ENCODE measurements at places on chromosomes 12 and 14. TPM values are rescaled to one million over a fixed set of nuclear protein-coding genes. Genes with fewer than 3 reads are reported as not detected.
A peak's percentile ranks its signal among the peaks of the same experiment; 100 is the strongest.

The LRP1-AS gene
- not detected for total RNA-seq

The RPS6KL1 gene
- total RNA-seq, result 4.3 TPM

The ASPG gene
- not detected for total RNA-seq

GRCh38 chr12:49616533-49617219 lies 6.7 kb upstream of the PRPF40B start:
- no peak for DNase-seq

DNA sequence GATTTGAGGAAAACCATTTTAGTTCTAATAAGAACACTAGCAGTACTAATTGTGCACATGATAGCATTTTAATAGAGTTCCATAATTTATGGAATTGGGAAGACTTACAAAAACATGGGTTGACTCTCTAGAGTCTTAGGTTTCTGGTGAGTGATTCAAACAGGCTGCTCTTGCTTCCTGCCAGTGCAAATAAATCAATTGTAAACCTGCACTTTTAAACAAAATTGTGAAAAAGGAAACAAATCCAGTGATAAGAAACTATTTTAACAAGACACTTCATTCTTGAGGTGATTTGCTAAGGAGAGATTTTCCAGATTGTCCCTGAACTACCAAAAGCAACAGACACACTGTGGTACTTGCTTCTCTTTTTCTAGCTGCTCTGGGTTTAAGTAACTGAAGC lies 112.2 kb downstream of the CACNA1C start:
- no peak for DNase-seq

DNA sequence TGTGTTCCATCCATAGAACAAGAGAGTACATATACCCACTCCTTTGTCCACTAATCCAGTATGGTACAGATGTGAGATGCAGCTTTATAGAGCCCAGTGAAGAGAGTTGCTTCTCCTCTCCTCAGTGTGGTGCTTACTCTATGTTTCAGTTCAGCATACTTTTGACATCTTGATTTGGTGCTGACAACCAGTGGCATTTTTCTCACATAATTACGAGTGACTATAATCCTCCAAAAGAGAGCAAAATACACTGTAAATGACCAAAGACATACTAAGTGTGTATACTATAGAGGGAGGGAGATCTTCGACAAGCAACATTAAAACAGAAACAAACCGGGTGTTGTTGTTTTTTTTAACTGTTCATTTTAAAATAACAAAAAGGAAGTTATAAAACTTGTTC lies 191.5 kb downstream of the KLHL28 start:
- no peak for DNase-seq

DNA sequence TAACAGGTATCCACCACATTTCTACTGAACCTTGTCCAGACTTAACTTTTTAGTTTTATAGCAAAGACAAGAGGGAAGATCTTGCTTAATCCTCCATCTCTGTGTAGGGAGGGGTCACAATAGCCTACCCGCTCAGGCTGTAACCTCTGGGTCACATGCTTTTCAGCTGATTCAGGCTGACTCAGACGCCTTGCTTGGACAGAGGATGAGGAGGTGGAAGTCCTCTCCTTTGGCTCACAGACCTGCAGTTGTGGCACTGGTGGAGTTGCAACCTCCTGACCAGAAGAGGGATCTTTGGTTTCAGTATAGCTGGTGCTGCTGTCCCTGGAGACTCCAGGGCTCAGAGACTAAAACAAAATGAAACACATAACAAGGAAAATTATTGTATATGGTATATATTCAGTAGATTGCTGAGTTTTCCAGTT lies 16.2 kb downstream of the ACIN1 start:
- no peak for DNase-seq

DNA sequence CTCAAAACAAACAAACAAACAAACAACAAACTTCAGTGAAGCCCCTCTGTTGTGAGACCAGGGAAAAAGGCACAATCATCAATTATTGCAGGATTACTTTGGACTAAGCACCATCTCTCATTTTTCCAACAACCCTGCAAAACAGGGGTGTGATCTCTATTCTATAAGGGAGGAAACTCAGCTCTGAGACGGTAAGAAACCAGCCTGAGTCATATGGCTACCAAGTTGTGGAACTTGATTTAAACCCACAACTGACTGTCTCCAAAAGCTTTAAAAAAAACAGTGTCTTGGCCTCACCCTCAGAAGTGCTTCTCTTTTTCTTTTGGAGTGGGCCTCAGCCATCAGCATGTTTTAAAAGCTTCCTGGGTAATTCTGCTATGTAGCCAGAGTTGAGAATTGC lies 49.8 kb downstream of the RIN3 start:
- DNase-seq, result peak; percentile 61

GRCh38 chr12:101172316-101172715 lies 37.7 kb downstream of the SLC5A8 start:
- no peak for DNase-seq

DNA sequence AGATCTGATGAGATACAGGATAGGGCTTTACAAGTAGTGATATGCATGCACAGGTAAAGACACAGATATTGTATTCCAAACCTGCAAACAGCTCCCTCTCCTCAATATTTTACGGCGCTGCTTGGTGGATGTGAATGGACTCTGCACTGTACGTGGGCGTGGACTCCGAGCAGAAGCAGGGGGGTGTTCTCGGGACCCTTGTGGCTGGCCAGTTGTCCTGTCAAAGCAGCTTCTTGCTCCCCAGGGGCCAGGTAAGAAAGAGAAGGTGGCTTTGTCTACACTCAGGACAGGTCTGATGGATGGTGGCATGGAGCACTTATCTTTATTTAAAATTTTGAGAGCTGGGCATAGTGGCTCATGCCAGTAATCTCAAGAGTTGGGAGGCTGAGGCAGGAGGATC lies 29.5 kb upstream of the CLMN start:
- no peak for DNase-seq

- no peak for DNase-seq
These were observed 7.7 kb downstream of the WSB2 start for GRCh38 chr12:118053071-118053985.

DNA sequence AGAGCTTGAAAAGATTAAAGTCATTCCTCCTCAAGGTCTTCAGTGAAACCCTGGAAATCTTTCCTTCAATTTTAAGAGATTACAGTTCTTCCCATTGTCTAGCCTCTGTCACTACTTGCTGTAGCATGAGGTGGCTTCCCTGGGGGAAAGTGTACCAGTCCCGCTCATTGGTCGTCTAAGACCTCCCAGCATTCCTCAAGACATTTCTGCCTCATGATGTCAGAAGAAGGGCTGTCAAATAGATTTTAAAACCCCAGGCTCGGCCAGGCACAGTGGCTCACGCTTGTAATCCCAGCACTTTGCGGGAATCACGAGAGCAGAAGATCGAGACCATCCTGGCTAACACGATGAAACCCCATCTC lies 46.7 kb downstream of the SMUG1 start:
- DNase-seq, result no peak

DNA sequence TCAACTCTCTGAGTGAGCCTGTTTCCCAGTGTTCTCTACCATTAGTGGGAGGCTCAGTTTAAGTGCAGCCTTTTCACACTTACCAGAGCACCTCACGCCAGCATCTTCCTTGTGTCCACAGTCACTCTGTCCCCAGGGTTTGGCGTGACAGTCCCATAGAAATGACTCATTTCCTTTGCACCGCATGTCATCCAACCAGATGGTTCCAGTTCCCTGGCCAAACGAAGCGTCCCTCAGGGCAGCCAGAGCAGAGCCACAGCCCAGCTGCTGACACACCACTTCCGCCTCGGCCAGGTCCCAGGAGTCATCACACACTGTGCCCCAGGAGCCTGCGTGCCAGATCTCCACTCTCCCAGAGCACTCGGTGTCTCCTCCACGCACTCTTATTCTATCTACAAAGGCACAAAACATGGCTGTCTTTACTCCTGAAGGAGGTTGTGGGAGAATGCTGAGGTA lies 65.4 kb downstream of the ACSM4 start:
- no peak for DNase-seq

DNA sequence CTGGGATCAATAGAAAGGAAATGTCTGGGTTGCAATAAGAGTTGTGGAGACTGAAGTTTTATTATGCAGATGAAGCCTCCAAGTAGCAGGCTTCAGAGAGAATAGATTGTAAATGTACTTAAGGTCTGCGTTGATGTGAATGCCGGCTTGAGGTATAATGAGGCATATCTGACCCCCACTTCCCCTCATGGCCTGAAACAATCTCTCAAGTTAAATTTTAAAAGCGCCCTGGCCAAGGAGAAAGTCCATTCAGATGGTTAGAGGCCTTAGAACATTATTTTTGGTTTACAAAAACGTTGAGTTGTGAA lies 28.3 kb upstream of the HIGD1C start:
- DNase-seq, result no peak

DNA sequence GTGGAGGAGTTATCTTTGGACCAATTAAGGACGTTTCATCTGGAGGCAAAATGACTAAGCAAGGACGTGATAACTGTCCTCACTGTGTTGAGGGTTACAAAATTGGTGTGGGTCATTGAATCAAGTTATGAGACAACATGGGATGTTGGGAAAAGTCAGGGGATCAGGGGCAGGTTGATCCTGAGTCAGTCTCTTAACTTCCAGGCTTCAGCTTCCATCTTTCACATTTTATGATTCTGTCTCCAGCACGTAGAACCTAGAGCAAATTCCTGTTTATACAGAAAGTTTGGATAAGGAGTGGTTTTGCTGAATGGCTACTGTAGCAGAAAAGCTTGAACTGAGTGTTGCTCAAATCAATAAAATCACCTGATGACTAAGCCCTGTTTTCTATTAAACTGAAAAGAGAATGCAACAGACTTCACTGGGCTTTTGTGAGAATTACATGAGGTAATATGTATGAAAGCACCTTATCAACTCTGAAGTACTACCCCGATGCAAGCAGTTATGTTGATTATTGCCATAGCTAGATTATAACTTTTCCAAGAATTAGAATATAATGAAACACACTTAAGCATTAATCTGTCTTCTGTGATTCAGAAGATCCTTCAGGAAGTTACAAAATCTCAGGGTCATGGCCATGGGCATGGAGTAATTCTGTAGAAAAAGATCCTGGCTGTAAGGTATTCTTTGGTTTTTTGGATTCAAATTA lies 184.8 kb downstream of the ETV6 start:
- no peak for DNase-seq

- DNase-seq, result no peak
These were observed 44.0 kb upstream of the SINHCAF start for GRCh38 chr12:31369712-31370521.

GRCh38 chr12:128594521-128594920 lies 229.2 kb downstream of the SLC15A4 start:
- DNase-seq, result no peak

DNA sequence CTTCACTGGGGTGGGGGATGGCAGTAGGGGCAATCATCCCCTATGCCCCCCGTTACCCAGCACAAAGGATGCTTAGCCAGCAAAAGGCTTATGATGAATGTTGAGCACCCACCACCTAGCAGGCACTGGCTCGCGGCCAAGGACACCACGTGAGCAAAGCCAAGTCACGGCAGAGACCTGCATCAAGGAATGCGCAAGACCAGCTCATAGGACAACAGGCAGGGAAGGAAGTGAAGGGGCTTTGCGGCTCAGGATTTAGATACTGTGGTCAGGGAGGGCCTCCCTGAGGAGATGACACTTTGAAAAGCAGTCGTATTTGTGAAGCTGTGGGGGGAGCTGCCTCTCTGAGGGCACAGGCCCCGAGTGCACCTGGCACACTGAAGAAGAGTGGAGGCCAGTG lies 32.8 kb downstream of the SH2B3 start:
- peak; percentile 63 for DNase-seq
